Fibroblast of skin of right quadriceps (primary cell): ENCODE measurements at places on chromosomes 1 and 21.
A peak's percentile ranks its signal among the peaks of the same experiment; 100 is the strongest.

DNA sequence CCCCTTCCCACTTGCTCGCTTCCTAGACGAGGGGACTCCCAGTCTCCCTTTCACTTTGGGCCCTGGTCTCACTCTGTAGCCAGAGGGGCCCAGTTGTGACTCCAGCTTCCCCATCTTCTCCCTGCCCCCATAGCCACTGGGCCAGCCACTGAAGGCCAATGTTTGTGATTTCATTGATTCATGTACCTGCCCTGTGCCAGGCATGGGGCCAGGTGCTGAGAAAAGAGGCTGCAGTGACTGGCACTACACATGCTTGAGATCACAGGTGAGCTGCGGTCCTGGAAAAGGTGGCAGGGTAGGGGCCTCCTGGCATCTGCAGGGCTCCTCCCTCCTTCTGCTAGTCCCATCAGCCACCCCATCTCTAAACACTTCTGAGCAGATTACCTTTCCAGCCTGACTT lies 345.3 kb upstream of the VAMP3 start:
- DNase-seq = no peak

DNA sequence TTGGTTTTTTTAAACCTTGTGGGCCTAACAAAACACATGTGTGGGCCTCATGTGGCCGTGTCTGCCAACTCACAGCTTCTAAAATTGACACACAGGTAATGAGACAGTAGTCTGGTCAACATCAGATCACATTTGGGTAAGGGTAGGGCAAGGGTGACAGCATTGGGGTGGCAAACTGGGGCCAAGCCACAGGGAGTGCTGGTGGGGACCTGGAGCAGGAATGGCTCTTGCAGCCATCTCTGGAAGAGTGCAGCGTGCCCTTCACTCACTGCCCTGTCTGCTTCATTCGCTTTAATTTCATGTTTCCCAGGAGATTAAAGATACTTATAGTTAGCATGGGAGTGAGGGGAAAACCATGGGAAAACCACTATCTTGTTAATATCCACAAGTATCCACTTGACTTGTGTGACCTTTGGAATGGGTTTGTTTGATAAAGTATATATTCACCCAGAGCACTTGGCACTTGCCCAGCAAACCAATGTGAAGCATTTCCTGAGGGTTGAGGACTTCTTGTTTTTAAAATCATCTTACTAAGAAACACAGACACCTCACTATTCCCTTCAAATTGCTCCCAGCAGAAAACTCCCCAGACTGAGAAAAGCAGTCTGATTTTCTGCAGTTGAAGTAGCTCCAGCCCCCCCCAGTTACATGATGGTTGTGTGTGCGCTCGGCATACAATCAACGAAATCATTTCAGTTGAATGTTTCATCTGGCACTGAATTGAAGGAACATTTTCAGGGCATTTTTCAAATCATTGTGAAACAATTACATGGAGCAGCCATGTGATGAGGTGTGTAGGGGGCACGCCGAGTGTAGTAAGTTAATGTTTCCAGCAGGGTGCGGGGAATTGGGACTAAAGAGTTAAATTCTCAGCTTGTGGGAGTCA lies 175.7 kb downstream of the VPS13D start:
- peak; percentile 58 for DNase-seq

DNA sequence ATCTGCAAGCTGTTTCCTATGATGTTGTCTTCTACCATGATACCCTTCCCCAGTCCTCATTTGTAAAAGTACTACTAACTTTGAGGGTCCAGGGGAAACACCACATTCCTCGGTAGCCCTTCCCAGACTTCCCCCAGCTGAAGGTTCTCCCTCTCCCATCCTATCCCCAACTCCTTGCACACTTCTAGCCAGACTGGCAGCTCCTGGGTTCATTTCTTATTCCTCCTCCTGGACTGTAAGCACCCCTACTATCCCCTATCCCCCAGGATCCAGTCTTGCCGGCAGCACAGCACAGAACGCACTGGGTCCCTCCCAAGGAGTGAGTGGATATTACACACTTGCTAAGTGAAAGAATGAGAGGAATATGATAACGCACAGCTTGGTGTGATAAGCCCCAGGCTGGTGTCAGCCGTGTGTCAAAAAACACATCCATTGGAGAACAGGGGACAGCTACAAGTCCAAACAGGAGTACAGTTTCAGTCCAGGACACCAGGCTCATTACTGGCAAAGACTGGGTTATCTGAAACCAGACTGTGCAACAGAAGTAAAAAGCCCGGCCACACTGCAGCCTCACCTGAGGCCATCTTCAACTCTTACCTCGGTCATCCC lies 100.2 kb downstream of the SSBP3 start:
- DNase-seq = no peak

DNA sequence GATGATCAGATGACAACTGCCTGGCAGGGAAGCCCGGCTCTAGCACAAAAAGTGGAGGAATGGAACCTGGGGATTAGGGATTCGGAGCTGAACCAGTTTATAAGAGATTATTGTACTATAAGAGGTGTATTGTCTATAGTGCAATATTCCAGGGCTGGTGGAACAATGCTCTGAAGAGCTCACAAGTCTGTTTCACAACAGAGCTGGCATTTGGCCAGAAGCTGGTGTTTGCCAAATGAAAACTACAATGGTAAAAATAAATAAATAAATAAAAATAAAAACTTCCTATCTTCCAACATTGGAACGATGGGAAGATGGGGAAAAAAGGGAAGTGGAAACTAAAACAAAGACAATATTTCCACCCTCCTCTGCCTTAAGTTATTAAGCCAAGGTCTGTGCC lies 73.5 kb downstream of the CHODL start:
- no peak for DNase-seq

- no peak for DNase-seq
Observed at GRCh38 chr1:67044631-67045270, 9.2 kb downstream of the SLC35D1 start.

DNA sequence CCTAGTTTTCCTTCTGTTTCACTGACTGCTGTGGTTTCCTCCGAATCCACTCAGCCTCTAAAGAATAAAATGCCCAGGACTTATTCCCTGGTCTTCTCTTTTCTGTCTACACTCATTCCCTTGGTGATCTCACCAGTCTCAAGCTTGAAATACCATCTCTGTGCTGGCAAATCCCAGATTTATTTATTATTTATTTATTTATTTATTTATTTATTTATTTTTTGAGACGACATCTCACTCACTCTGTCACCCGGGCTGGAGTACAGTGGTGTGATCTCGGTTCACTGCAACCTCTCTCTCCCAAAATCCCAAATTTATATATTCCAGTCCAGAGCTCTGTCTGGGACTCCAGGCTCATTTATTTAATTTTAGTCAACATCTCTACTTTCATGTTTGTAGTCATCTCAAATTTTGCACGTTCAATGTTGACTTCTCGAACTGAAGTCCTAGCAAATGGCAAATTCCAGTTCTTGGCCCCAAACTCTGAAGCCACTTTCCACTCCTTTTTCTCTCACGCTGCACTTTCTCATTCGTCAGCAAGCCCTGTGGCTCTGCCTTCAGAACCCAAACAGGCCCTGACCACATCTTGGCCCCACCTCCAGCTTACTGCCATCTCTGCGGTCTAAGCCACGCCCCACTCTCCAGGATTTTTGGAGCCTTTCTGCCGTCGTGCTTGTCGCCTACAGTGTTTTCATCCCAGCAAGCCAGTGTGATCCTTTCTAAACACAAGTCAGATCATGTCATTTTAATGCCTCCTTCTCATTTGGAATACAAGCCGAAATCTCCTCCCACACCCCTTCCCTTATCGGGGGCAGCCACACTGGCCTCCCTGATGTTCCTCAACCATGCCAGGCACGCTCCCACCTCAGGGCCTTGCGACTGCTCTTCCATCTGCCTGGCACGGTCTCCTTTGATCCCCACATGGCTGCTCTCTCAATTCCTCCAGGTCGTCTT lies 14.2 kb upstream of the TENT5B start:
- peak; percentile 74 for DNase-seq

GRCh38 chr1:108200687-108201051 lies 526 bp upstream of the SLC25A24 start:
- peak; percentile 68 for DNase-seq

DNA sequence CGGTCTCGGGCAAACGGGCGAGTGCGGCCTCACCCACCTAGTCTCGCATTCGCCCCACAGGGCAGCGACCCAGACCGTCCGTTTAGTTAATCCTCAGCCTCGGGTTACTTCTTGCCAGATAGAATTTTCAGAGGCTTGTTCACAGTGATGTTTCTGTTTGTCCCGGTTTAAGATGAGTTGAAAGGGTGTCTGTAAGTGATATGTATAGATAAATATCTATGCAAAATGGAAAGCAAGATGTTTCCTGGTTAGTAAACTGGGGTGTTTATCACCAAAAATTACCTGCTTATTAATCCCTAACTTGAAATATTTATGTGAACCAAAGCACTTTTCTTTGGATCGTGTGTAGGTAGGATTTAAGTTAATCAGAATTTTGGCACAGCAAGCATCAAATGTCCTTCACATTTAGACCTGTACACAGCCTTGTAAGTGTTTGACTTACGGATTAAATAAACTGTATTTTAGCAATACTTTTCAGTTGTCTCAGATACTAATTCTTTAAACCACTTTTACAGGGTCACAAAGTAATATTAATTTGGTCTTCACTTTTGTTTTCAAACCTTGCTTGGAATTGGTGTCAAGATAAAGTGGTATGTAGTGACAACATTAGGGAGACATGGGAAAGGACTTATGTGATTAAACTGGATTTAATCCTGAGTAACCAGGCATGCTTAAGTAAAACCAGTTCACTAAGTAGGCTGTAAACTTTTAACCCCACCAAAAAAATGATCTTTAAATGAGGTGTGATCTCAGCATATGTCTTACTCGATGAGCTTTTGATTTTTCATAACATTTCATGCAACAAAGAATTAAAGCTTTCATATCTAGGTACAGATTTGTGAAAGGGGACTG lies 914 bp downstream of the ZNF326 start:
- no peak for DNase-seq

- DNase-seq = no peak
Observed at GRCh38 chr21:33936301-33937038, 20.9 kb upstream of the ATP5PO start.

- DNase-seq = no peak
Observed at GRCh38 chr1:212873518-212873917, 15.4 kb downstream of the FLVCR1 start.

DNA sequence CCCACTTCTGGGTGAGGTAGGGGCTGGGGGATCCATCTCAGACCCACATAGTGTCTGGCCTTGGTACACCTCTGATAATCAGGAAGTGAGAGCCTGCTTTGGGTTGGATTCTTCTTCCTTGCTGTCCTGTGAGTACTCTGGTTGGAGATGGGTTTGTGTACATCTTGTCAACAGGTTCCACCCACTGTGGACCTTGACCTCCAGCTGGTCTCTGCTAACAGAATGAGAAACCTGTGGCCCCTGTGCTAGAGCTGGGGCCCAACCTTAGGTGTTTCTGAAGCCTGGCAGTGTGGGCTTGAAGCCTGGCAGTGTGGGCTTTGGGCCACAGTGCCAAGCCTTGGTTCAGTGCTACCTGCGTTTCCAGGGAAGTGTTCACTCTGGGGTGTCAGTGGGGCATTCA lies 2.6 kb downstream of the ZBTB48 start:
- no peak for DNase-seq

- no peak for DNase-seq
Observed at GRCh38 chr1:14679027-14679688, 80.7 kb downstream of the KAZN start.

- DNase-seq = no peak
Observed at GRCh38 chr1:234007684-234008083, 103.2 kb downstream of the SLC35F3 start.

DNA sequence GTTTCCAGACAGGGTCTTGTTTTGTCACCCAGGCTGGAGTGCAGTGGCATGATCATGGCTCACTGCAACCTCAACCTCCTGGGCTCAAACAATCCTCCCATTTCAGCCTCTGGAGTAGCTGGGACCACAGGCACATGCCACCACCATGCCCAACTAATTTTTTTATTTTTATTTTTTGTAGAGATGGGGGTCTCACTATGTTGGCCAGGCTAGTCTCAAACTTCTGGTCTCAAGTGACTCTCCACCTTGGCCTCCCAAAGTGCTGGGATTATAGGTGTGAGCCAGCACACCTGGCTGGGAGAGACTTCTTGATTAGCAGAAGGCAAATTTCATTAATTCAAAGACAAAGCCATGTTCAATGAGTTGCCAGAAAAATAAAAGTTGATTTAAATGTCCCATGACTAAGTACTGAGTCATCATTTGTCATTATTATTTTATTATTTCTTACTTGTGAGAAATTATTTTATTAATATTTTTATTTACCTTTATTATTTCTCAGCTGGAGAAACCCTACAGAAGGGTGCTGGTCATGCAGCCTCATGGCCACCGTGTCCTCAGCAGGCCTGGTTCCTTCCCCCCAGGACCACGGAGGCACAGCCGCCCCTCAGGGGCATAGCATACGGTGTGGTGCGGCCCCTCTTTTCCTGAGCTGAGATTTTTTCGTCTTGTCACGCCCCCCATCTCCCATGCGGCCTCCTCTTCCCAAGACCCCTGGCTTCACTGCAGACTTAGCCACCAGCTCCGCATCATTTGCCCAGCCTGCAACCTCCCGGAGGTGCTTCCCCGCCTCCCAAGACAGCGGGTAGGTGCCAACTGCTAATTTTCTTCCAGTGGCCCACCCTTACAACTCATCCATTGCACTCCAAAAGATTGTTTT lies 55.3 kb upstream of the SIM2 start:
- no peak for DNase-seq

DNA sequence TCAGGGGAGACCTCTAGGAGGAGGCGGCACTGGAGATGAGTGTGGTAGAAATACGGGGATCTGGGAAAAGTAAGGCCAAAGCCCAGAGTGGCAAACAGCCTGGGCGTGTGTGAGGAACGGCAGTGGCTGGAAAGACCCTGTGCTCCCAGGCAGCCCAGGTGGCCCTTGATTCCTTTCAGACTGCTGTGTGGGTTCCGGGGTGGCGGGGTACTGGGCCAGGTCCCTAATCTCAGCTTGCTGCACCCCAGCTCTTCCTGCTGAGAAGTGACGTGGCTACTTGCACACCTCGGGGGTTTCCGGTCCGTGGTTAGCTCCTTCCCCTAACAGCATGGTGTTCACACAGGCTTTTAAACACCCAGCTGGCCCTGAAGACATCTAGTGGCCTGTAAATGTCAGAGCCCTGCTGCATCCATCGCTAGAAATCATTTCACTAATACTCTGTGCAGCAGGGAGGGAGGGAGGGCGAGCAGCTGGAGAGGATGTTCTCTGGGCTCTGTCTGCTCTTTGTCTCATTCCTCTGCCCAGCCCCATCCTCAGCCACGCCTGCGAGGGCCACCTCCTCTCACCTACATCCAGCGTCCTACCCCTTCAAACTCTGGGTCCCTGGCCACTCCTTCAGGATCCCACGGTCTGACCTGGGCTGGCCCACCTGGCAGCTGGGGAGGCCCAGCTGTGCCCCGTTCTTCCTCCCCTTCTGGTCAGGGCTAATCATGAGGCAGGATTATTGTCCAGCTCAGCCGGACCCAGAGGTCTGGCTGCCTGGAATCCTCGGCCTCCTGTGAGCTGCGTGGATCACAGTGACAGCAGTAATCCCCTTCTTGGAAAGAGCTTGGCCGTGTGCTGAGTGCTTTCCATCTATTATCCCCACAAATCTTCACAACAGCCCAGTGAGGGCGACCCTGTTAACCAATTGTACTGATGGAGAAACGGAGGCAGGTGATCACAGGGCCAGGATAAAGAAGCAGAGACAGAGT lies 7.2 kb downstream of the ZDHHC18 start:
- no peak for DNase-seq

- DNase-seq = no peak
Observed at GRCh38 chr1:178188306-178188705, 94.4 kb downstream of the RASAL2 start.

GRCh38 chr1:157104598-157105293 lies 5.1 kb upstream of the ETV3L start:
- DNase-seq = no peak
